ENCODE measurements at places on chromosomes 3 and 15.

- DNase-seq = peak; percentile 27
Observed at GRCh38 chr15:28075573-28075972, 23.5 kb downstream of the OCA2 start.

- no peak for DNase-seq
Observed at GRCh38 chr15:30904812-30905211, 1.1 kb downstream of the FAN1 start.

DNA sequence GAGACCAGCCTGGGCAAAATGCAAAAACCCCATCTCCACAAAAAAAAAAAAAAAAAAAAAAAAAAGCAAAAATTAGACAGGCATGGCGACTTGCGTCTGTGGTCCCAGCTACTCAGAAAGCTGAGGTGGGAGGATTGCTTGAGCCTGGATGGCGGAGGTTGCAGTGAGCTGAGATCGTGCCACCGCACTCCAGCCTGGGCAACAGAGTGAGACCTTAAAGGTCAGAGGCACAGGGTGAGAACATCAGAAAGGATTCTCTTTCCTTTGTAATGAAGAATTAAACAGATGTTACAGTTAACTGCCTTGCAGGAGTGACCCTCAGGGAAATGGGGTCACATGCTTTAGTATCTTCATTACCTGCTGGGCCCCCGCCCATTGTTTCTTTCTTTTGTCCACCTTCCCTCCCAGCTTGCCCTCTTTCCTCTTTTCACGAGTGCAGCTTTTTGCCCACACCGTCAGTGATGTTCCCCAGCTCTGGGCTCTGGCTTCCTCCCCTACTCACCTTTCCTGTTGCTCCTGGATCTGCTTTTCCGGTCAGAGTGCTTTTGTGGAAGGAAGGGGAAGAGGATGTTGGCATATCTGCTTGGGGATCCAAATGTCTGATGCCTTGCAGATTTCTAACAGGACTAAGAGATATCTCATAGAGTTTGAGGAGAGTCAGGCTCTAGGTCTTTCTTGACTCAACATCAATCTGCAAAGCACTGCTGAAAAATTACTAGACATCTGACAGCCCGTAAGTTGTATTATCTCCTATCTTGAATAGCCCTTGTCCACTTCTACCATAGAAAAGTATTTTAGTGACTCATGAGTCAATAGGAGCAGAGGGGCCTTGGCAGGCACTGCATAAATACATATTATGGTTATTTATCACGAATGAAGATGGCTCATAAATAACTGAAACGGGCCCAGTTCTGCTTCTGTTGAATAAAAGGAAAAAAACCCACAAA is 35.6 kb upstream of the NDUFB4 start:
- no peak for DNase-seq

- DNase-seq = peak; percentile 54
Observed at GRCh38 chr15:90160781-90161727, 40.1 kb upstream of the SEMA4B start.

GRCh38 chr15:64850778-64851502 is 9.2 kb downstream of the PLEKHO2 start:
- no peak for DNase-seq

DNA sequence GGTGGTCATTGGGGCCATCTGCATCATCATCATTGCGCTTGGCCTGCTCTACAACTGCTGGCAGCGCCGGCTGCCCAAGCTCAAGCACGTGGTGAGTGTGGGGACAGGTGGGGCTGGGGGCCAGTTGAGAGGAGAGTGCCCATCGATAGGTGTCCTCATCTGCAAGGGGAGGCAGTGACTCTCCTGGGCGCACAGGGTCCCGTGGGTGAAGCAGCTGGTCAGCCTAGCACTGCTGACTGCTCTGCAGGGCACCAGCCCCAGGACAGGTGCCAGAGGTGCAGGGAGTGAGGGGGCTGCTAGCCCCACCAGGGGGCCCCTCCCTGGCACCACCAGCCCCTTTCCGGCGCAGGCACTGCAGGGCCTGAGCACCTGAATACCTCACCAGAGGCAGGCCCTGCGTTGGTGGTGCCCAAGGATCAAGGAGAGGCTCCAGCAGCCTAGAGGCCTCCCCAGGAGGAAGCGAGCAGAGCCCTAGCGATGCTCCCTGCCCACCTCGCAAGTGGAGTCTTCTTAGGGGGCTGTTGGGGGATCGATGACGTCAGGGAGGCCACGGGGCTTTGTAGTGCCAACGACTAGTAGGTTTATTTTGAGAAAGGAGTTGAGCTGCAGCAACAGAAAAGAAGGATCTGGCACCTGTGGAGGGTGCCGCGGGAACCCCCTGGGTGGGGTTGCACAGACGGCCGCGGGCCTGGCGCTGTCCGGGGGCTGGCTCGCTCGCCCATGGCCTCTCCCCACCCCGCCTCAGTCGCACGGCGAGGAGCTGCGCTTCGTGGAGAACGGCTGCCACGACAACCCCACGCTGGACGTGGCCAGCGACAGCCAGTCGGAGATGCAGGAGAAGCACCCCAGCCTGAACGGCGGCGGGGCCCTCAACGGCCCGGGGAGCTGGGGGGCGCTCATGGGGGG is 976 bp upstream of the ABTB1 start:
- DNase-seq = no peak

DNA sequence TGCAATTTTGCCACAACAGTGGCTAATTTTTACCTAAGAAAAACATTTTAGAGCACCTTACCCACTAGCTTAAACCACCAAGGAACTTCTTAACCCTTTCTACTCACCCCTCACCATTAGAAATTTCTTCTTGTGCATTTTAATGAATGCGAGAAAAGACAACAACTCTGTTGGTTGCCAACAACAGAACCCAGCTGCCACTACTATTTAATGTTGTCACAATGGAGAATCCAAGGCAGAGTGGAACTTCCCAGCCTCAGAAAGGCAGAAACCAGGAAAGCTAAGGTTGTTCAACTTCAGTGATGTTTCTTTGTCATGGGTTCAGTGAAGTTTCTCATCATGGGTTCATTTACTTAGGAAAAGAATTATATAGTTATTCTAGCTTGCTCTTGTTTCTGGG is 325.2 kb upstream of the ARL6 start:
- DNase-seq = no peak

- DNase-seq = no peak
Observed at GRCh38 chr3:140296796-140297352, 361.9 kb downstream of the CLSTN2 start.

- DNase-seq = no peak
Observed at GRCh38 chr15:68829068-68829467, 8.4 kb upstream of the ANP32A start.

DNA sequence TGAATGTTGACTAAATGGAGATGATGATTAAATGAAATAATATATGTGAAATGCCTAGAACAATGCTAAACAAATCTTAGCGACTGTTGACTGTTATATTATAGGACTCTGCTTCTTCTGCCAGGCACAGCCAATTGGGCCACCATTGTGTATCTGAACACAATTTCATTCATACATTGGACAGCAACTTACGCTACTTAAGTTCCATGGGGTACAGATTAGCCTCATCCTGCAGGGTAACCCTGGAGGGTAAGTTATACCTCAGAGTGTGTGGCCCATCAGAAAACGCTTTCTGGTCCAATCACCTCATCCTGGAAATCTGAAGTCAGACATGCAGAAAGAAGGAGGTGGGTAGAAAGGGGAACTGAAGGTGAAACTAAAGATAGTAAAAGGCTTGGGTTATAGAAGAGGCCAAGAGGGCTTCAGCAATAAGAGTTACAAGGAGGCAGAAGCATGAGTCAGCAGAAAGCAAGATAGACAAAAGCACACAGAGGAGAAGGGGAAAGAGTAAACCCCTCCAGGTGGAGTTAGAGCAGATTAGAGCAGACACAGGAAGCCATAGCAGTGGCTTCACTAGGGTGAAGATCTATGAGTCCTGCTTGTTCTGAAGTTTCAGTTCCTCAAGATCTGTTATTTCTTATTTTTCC is 119.3 kb upstream of the SLC24A5 start:
- DNase-seq = no peak

DNA sequence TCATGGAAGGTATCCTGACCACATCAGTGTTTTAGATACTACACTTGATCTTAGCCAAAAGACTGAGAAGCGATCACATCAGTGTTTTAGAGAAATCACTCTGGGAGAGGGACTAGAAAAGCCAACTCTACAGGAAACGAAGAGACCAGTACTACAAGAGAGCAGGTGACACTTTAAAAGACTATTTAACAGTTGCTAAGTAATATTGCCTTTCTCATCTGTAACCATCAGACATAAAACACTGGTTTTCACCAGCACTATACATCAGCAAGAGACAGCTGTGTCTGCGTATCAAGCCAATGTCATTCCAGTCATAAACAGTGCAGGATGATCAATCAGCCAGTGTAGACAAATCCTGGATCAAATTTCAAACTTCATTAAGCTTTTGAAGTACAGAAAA is 66.7 kb downstream of the GLB1 start:
- DNase-seq = no peak

GRCh38 chr3:126558336-126559071 is at the start of gene C3orf22:
TSS of gene C3orf22 (minus strand) at chr3:126558932. CDS start at chr3:126553390, 5,542 bp downstream.
- no peak for DNase-seq

- DNase-seq = peak; percentile 20
Observed at GRCh38 chr3:126472277-126473006, 3.2 kb downstream of the ZXDC start.

- DNase-seq = no peak
Observed at GRCh38 chr15:62242999-62243398, 77.9 kb upstream of the C2CD4B start.

DNA sequence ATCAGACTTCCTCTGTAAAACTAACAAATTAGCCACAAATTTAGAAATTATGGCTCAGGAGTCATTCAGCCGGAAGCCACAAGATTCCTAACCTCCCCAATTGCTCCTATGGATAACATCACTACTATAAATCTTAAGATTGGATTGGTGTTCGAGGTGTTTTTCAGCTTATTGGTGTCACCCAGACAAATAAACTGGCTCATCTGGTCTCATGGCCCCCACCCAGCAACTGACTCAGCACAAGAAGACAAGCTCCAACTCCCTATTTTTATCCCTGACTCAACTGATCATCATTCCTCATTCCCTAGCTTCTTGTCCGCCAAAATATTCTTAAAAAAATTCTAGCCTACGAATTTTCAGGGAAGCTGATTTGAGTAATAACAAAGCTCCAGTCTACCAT is 135.1 kb upstream of the STRIT1 start:
- no peak for DNase-seq

- no peak for DNase-seq
Observed at GRCh38 chr3:130831719-130832400, 62.0 kb upstream of the ATP2C1 start.

GRCh38 chr3:9105421-9105820 is 142.1 kb upstream of the RAD18 start:
- DNase-seq = no peak

GRCh38 chr3:160577556-160578195 is 12.3 kb upstream of the KPNA4 start:
- no peak for DNase-seq

DNA sequence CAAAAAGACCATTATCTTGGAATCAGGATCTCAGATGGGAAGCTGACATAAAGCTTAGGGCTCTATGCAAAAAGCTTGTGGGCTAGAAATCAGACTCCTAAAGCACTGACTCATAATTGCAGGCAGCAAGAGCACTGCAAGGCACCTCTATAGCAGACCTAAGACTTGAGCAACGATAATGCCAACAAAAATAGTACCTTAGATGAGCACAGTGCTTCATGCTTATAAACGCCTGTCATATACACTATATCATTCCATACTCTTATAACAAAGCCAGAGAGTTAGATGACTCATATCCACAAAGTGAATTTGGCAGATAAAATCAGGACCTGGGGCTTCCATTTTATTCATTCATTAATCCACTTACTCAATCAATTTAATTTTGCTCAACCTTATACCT is 560.8 kb downstream of the MCTP2 start:
- no peak for DNase-seq

GRCh38 chr15:43516801-43517353 is 531 bp upstream of the MAP1A start:
- DNase-seq = no peak

DNA sequence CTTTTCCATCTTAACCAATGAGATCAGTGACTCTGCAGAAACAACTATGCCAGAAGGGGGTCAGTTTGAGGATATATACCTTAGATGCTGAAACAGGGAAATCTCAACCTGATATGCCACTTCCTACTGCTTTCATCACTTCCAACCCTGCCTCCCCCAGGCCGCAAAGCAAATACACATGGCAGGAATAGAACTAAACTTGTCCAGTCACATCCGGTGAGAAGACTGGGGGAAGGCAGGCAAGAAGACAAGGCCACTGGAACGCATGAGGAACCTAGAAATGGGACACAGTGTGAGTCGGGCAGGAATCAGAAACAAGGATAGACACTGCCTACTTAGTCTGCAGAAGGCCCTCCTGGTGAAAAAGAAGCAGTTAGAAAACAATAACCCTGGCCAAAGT is 90.6 kb downstream of the MYO5A start:
- no peak for DNase-seq

- no peak for DNase-seq
Observed at GRCh38 chr3:105427332-105427731, 60.6 kb downstream of the ALCAM start.

- DNase-seq = no peak
Observed at GRCh38 chr3:72413228-72413627, 435.0 kb downstream of the SHQ1 start.

DNA sequence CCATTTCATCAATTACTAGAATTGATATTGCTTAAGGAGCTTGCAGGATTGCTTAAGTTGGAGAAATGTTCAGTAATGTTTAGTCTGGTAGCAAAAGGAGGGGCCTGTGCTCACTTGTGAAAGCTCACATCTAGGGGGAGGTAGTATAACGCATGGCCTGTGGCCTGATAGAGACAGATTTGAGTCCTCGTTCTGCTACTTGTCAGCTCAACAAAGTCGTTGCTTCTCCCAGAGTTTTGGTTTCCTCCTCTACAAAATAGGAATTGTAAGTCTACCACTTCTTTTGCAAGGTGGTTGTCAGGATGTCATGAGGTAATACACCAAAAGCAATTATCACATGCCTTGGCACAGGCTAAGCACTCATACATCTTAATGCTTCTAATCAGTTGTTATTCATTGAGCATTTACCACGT is 1.3 kb downstream of the ST3GAL6 start:
- DNase-seq = no peak

- no peak for DNase-seq
Observed at GRCh38 chr3:127184870-127185216, 8.1 kb upstream of the PRR23E start.

DNA sequence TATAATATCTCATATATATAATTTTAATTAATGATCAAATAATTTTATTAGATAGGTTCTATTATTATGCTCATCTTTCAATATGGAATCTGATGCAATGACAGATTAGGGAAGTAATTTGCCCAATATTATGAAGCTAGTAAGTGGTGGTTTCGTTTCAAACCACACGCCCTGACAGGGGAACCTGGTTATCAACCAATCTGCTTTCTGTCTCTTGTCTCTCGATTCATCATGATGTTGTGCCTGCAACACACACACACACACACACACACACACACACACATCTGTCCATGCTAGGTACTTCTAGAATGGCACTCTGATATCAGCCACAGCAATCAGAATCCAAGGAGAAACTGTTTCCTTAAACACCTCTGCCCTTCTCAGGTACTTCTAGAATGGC is 128.4 kb downstream of the ZBBX start:
- no peak for DNase-seq

DNA sequence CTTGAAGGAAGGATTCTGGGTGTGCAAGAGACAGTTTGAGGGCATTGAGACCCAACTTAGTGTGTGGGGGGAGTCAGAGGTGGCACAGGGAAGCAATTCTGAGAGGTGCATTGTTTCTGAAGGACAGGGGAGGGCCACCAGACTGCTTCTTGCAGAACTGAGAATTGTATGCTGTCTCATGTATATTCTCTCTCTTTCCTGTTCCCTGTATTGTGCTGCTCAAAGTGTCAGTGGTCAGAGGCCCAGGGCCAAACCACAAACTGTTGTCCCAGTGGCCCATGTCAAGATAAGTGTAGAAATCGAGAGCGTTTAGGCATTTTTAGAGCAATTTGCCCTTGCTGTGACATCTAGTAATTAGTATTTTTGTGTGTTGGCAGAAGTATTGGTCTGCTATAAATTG is 567.1 kb downstream of the EDEM1 start:
- DNase-seq = no peak
